ENCODE measurements at places on chromosomes 6 and 20. TPM values are rescaled to one million over a fixed set of nuclear protein-coding genes. Genes with fewer than 3 reads are reported as not detected.

MYH7B gene
- not detected for total RNA-seq

ANGPT4 gene
- 0.03 TPM for total RNA-seq

TNF gene
- total RNA-seq = 0.14 TPM

COL12A1 gene
- 5.7 TPM for total RNA-seq

THEMIS gene
- total RNA-seq = not detected
